A172 (cell line): ENCODE measurements at places on chromosomes 3 and 15. TPM values are rescaled to one million over a fixed set of nuclear protein-coding genes. Genes with fewer than 3 reads are reported as not detected.

DNA sequence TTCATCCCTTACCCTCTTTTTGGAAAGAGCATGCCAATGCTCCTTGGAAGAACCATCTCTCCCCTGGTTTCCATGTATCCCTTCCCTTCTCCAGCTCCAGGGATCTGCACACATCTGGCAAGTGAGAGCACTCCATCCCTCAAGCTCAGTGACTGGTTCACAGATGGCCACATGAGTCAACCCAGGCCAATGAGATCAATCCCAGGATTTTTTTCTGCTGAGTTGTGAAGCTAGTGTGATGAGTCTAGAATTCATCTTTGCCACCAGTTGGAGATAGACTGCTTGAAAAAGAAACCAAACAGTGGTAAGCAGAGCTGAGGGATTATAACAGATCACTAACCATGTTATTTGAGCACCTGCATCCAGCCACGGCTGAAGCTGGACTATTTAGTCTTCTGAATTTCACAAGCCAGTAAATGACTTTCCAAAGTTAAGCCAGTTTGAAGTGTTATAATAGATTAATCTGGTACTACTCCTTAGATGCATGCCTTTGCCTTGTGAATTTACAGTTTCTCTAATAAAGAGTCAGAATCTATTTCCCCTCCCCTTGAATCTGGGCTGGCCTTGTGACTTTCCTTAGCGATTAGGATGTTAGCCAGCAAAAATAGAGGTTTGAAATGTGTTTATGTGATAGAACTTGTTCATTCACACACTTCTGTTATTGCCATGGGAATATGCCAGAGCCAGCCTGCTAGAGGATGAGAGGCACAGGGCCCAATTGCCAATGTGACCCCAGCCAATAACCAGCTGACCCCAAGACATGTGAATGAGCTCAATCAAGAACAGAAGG, 159.8 kb downstream of the WNT5A start:
- DNase-seq: peak; percentile 16

DNA sequence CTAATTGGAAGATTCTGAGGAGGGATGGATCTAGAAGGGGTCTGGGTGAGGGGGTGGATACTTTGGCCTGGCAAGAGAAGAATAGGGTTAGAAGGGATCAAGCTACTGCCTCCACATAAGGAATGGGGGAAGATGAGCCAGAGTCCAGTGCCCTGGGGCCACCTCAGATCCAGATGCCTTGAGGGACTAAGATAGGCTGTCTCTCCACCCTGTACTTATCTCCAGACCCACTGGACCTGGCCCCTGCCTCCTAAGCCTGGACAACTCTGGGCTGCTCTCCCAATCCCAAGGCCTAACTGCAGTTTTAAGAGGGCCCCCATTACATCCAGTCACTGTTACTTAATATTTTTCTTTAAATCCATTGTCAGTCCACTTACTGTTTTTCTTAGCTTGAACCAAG, 2.0 kb downstream of the DVL3 start:
- DNase-seq: no peak

Gene SMCO1
- total RNA-seq: not detected in 2 replicates

Gene SLC9C1
- not detected in 2 replicates for total RNA-seq

DNA sequence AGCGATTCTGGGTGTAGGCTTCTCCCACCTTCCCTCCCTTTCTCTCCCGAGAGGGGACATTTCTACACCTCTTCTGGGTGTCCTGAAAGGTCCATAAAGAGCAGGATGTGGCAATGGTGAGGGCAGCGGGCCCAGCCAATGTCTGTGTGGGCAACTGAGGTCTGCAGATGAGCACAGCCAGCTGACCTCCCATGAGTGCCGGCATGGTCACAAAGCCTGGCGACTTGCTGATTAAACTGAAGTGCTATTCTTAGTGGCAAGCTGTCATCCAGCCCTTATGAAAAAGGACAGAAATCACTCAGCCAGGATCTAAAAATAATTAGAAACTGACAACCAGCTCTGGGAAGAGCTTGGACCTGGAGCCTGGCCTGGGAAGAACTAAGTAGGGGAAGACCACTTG, 124.3 kb upstream of the RGMA start:
- DNase-seq: no peak

DNA sequence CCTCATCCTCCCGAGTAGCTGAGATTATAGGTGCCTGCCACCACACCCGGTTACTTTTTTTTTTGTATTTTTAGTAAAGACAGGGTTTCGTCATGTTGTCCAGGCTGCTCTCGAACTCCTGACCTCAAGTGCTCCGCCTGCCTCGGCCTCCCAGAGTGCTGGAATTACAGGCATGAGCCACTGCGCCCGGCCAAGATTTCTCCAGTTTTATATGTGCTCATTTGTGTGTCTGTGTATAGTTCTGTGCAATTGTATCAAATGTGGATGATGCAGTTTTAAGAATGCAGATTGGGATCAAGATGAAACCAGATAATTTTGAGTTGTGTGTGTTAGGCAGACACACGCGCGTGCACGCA, 68.3 kb downstream of the SLCO3A1 start:
- DNase-seq: no peak

GRCh38 chr3:126671521-126671920, 16.6 kb upstream of the TXNRD3 start:
- no peak for DNase-seq

GRCh38 chr15:75891895-75892294, 11.8 kb upstream of the FBXO22 start:
- peak; percentile 69 for DNase-seq

- DNase-seq: peak; percentile 51
Observed at GRCh38 chr3:175270198-175270837, 411.2 kb downstream of the NAALADL2 start.

Gene TPRG1
- total RNA-seq: 1.1 and 5.4 TPM in 2 replicates

- DNase-seq: no peak
Observed at GRCh38 chr15:95944661-95945255, 385.7 kb upstream of the NR2F2 start.

DNA sequence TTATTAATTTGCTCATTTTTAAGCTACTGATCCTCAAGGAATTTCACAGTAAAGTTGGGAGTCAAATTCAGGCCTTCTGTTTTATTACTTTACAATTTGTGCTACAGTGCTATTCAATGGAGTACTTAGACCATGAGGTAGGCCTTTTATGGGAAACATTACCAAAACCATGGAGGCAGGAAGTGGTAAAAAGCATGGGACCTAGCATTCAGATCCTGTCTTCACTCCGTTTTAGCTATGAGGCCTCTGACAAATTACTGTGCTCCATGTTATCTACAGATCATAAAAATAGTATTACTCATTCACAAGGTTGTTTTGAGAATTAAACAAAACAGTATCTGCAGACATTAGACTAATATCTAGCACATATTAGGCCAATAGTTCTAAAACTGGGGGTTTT, 140.6 kb upstream of the SLITRK3 start:
- DNase-seq: peak; percentile 73

DNA sequence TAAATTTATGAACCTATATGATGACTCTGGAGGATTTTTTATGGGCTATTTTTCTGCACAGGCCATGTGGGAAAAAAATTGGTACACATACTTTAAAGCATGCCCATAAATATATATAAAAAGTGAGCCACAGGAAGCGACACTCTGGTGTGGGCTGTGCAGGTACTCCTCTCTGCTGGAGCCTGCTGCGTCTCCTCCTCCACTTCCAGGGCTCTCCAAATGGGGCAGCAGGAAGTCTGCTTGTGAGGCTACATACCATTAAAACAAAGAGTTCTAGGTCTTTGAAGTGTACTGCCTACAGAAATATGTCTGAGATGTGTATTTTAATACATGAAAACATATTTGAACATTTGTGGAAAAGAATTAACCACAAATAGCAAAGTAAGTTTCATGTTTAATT, 135.1 kb downstream of the CTNNB1 start:
- DNase-seq: no peak

Gene SCG5
- total RNA-seq: 0.76 and 3.9 TPM in 2 replicates

- no peak for DNase-seq
Observed at GRCh38 chr3:189282741-189283140, 111.0 kb downstream of the TPRG1 start.

Gene EIF4E3
- total RNA-seq: 0.60 and 1.6 TPM in 2 replicates
